ENCODE measurements at places on chromosomes 3 and 15.

DNA sequence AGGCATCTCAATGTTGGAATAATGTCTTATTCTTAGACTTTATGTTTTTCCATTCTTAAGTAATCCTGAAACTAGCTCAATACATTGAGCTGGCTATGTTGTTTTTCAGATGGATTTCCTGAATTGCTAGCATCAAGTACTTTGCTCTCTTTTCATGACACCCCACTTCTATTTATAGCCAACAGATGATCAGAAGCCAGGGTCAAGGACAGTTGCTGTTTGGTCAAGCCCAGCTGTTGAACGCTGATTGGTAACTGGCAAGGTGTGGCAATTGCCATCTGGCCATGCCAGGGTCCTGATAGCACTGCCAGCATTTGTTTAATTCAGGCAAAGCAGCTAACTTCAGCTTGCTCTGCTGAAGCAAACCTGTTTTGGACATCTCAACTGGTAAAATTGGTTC, 46.2 kb upstream of the PLCL2 start:
- DNase-seq: no peak

DNA sequence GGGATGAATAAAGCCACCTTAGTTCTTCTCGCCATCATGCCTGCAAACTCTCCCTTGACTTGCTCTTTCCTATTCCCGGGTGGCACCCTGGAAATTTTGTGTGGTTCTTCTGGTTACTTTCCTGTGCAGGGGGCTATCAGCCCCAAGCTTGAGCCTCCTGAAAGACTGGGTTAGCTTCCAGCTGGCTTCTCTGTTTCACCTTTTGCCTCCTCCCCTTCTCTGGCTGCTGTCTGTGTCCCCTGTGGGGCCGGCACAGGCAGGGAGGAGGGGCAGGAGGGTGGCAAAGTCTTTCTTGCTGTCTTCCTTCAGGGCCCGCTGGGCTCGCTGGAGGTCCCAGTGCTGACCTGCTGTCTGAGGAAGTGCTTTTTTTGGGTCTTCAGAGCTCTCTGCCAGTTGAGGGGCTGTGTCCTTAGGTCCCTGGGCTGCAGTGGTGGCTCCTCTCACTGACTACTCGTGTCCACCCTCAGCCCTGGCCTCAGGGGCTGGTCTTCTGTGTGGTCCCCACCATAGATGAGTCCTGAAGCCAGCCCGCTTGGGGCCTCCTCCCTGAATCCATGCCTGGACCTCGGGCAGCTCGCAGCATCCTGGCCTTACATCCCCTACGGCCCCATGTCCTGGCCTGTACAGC, 196.5 kb downstream of the KLF13 start:
- DNase-seq: no peak

DNA sequence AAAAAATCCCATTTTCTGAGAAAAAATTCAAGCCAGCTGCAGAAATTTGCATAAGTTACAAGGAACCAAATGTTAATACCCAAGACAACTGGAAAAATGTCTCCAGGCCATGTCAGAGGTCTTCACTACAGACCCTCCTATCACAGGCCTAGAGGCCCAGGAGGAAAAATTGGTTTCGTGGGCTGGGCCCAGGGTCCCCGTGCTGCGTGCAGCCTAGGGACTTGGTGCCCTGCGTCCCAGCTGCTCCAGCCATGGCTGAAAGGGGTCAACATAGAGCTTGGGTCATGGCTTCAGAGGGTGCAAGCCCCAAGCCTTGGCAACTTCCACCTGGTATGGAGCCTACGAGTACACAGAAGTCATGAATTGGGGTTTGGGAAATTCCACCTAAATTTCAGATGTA, 78.0 kb downstream of the MYH15 start:
- DNase-seq: no peak

- no peak for DNase-seq
Measured at GRCh38 chr15:93047621-93048425, 41.2 kb downstream of the RGMA start.

DNA sequence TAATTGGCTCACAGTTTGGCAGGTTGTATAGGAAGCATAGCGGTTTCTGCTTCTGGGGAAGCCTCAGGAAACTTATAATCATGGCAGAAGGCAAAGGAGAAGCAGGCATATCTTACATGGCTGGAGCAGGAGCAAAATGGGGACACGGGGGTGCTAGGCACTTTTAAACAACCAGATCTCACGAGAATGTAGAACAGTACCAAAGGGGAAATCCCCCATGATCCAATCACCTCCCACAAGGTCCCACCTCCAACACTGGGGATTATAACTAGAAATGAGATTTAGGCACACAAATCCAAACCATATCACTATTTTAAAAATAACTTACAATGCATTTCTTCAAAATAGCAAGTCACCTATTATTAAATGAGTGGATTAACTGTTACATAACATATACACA, 47.1 kb upstream of the ANKRD28 start:
- DNase-seq: no peak

DNA sequence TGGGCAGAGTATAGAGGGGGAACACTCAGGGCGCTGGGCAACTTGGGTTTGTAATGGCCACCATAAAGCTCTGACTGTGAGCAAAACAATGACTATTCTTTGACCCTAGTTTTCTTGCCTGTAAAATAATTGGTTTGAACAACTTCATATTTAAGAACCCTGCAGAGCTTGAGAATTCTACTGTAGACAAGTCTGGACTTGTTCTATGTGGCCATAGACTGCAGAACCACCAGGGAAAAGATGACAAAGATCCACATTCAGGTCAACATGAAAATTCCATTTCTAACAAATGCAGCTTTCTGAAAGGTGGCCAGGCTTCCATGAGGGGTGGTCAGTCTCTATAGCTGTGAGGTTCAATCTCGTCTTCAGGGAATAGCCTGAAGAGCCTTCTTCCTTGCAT, 239.4 kb upstream of the LRRN1 start:
- DNase-seq: no peak

DNA sequence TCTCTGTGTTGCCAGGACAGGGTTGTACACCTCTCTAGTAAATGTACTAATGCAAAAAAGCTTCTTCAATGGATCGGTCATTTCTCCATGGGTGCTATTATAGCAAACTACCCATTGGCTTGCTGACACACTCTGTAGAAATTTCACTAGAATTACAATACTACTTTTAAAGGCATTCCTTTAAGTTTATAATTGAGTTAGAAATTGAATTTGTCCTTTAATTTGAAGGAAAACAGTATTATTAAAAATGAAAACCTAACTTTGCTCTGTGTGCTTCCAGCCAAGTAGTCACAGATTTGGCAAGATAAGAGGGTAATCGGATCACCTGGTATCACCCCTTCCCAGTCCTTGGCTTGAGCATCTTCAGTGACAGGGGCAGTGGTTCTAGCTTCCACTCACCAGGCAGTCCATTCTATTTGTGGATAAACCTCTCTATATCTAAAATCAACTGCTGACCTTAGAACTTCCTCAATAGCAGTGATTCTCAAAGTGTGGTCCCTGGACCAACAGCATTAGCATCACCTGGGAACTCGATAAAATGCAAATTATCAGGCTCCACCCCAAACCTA, 93.2 kb downstream of the GHSR start:
- no peak for DNase-seq

DNA sequence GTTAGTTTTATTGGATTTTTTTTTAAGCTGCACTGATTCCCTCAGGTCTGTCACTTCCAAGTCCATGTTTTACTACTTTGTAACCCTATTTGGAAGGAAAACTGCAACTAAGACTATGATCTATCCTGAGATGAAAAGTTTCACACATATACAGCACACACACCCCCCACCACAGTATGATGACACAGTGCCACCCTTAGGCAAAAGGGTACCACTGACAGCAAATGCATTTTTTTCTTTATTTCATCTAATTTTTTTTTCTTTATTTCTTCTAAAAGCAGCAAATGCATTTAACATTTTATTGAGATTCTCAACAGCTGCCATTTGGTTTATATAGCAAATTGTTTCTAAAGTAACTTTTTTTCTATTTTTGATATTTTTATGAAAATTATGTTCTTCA, 21.2 kb downstream of the NGRN start:
- DNase-seq: no peak

GRCh38 chr3:138875754-138876664, 41.3 kb upstream of the PIK3CB start:
- no peak for DNase-seq

GRCh38 chr3:150588027-150588830, 14.9 kb upstream of the SELENOT start:
- DNase-seq: no peak

GRCh38 chr15:74322558-74323180, 44.8 kb downstream of the CYP11A1 start:
- DNase-seq: no peak

DNA sequence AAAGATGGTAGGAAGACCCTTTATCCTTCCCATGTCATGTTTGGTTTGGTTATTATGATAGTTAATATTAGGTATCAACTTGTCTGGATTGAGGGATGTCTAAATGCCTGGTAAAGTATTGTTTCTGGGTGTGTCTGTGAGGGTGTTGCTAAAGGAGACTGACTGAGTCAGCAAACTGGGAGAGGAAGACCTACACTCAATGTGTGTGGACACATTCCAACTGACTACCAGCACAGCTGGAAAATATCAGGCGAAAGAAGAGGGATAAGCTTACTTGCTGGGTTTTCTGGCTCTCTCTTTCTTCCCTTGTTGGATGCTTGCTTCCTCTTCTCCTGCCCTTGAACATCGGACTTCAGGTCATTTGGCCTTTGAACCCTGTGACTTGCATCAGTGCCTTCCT, 1227.6 kb upstream of the EPHA6 start:
- no peak for DNase-seq

- DNase-seq: peak; percentile 35
Measured at GRCh38 chr3:184230603-184231528, 1.5 kb downstream of the VWA5B2 start.

GRCh38 chr3:63051920-63052319, 176.7 kb upstream of the CADPS start:
- DNase-seq: no peak

GRCh38 chr15:67175643-67176071, 78.8 kb downstream of the AAGAB start:
- no peak for DNase-seq

DNA sequence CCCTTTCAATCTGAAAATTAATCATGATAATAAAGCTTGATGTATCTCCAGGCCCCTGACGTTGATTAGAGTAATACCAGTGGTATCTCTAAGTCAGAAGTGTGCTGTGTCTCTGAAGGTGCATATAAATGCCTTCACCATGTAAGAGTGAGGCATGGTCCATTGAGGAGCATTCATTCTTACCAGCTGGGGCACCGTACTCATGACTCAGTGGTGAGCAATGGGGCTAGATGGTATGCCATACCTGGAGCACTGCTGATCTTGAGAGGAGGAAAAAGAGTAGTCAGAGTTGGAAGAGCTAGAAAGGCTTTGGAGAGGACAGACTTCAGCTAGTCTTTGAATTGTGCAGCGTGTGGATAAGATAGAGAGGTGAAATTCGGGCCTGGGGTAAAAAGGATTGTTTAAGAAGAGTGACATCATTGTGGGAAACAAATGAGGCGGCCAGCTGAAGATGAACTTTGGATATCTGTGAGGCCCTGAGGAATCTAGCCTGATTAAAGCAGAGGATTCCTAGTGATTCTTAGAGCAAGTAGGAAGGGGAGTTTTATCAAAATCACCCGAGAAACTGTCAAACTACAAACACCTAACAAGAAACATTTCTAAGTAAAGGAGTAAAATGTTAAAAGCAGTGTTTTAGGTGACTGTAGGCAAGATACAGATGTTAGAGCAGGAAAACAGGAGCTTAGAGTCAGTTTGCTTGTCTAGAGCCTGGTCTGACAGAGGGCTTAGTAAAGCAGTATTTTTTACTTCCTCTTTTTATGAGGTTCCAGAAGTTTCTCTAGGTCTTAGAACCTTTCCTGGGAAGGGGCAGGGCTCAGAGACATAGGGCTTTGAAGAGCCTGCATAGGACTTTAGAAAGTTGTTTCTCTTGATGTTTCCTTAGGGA, 13.6 kb downstream of the TMOD3 start:
- no peak for DNase-seq

- DNase-seq: no peak
Measured at GRCh38 chr3:144361002-144361401, 389.4 kb downstream of the DIPK2A start.

DNA sequence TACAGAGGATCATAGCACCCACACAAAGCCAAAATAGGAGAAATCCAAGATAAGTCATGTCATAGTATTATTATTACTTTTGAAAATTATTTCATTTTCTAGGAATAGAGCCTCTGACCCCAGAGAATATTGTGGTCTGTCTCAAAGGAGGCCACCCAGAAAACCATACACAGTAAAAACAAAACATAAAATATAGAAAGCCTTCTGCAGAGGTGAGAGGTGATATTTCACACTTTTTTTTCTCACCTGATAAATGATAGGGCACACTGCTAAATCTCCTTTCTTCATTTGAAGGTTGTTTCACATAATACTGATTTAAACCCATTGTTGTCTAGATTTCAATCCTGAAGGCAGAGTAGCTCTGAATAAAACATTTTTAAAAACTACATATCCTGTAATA, 7.0 kb upstream of the CMC1 start:
- DNase-seq: no peak

- DNase-seq: no peak
Measured at GRCh38 chr3:69568951-69569350, 170.3 kb upstream of the MITF start.

DNA sequence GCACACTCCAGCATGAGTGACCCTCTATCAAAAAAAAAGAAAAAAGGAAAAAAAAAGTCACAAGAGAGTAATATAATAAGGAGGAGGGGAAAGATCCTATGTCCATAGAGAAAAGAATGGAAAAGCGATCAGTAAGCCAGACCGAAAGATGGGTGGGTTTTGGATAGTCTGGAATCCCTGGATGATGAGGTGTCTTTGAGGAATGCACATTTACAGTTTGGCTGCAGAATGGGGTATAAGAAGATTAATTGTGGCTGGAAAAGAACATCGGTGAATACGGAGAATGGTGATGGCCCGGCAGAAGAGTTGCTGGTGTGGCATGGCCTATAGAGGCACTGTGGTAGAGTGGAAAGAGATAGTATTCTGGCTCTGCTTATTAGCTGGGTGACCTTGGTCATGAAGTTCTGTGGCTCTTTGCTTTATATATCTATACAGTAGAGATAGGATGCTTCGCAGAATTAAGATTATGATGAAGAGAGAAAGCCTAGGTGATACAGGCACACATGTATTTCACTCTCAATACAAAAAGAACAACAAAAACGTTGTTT, 187.9 kb downstream of the AKAP13 start:
- DNase-seq: no peak

DNA sequence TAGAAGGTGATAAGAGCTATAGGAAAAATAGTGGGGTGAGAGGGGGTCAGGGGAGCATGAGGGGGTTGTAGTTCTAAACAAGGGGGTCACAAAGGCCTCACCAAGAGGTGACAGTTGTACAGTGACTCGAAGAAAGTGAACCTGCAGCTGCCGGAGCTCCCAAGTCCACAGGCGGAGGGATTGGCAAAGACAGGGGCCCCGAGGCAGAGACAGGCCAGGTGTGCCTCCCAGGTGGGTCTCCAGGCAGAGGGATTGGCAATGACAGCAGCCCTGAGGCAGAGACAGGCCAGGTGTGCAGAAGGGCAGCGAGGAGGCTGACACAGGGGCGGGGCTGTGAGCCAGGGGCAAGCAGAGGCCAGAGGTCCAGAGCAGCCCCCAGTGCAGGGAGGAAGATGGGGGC, 63.7 kb downstream of the DNAJB8 start:
- DNase-seq: no peak

GRCh38 chr15:64982472-64982871, 7.2 kb downstream of the SPG21 start:
- DNase-seq: no peak

- DNase-seq: no peak
Measured at GRCh38 chr3:178491751-178492150, 44.5 kb upstream of the KCNMB2 start.
